ENCODE measurements at places on chromosomes 6 and 20. TPM values are rescaled to one million over a fixed set of nuclear protein-coding genes. Genes with fewer than 3 reads are reported as not detected.

Gene PDYN
- not detected for total RNA-seq

Gene TPX2
- 86.1 TPM for total RNA-seq

Gene JPH2
- total RNA-seq = 0.96 TPM

Gene GNAS-AS1
- total RNA-seq = 0.58 TPM

Gene ADTRP
- total RNA-seq = 1.1 TPM

Gene KCNG1
- 13.5 TPM for total RNA-seq

Gene GABRR1
- not detected for total RNA-seq

Gene ELOVL4
- total RNA-seq = 6.2 TPM

Gene MDFI
- 1.3 TPM for total RNA-seq

Gene C6orf52
- total RNA-seq = 0.56 TPM

Gene CCDC170
- total RNA-seq = 0.56 TPM

Gene ENPP1
- 26.8 TPM for total RNA-seq

Gene CFAP61
- total RNA-seq = 0.19 TPM

Gene BPI
- not detected for total RNA-seq

Gene AKAP12
- total RNA-seq = 198 TPM

Gene HMGCLL1
- 0.28 TPM for total RNA-seq

Gene TAAR1
- not detected for total RNA-seq

Gene AMD1
- total RNA-seq = 30.7 TPM

Gene BPIFB4
- total RNA-seq = not detected

Gene ULBP1
- under 0.01 TPM for total RNA-seq

Gene ATP6V1G2
- 5.1 TPM for total RNA-seq

Gene LINC00237
- not detected for total RNA-seq

Gene SLC17A4
- not detected for total RNA-seq

Gene OOEP
- total RNA-seq = not detected

Gene HRH3
- not detected for total RNA-seq

Gene SRMS
- not detected for total RNA-seq

Gene IMPG1
- not detected for total RNA-seq

Gene EBF4
- 0.56 TPM for total RNA-seq

Gene TRIM26
- 17.5 TPM for total RNA-seq

Gene CABLES2
- 0.28 TPM for total RNA-seq

Gene ANGPT4
- total RNA-seq = under 0.01 TPM

Gene TMEM30A
- 183 TPM for total RNA-seq

Data from regular cardiac myocyte (primary cell).